ENCODE measurements at places on chromosomes 6 and 20.

- DNase-seq, result no peak
These were observed 34.5 kb upstream of the ENPP4 start for GRCh38 chr6:46095251-46095650.

DNA sequence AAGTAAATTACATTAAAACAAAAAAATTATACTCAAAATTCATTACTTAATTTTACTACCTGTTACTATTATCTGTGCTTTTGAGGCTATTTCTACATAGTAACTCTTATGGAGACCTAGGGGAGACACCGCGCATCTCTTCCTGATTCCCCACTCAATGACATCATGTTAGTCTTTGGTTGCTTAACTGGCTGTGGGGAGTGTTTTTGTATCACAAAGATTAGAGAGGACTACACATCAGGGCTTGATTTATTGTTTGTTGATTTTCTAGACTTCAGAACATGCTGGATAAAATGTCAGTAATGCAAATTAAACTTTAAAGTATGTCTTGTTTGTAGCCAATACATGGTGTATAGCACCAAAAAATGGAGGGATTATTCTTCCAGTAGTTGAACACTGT lies 26.0 kb downstream of the SLC2A10 start:
- DNase-seq, result no peak

DNA sequence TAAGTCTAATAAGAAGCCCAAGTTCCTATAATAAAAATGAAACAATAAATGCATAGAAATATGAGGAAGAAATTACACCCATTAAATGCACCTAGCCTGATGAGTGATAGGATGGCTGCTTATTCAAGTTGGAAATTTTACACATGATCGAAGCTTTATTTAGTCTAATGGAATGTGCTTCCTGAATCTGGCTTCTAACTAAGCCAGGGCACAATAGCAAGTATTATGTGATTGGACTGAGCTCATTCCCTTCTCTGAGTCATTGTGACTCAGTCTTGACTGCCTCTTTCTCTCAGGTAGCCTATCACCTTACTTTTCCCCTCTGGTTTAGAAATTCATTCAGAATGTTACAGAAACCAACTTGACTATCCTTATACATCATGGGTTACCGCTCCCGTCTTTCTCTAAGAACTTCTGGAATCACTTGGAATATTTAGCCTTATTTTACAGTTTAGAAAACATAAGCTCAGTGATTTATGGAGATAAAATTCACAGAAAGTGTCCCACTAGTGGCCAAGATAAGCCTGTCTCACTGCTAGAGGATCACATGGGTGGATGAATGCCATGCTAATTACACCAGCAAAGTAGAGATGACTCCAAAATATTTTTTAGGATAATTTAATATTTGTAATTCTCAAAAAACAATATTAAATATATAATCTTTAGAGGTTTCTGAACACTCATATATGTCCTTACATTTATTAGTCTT lies 505.3 kb upstream of the JAG1 start:
- DNase-seq, result peak; percentile 98

DNA sequence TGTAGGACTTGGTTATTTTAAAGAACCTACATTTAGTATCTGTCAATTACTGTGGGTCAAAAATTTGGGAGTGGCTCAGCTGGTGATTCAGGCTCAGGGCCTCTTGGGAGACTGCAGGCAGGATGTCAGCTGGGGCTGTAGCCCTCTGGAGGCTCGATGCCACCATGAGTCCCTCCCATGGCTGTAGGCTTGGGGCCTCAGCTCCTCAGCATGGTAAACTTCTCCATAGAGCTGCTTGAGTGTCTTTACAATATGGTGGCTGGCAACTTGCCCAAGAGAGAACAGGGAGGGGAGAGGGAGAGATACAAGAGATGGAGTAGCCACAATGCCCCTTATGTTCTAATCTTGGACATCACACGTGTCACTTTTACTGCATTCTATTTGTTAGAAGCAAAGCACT lies 470.4 kb downstream of the CDH26 start:
- no peak for DNase-seq

GRCh38 chr6:63685446-63686379 lies 50.1 kb downstream of the PHF3 start:
- no peak for DNase-seq

GRCh38 chr20:1801929-1802306 lies 93.3 kb upstream of the SIRPA start:
- DNase-seq, result no peak

- no peak for DNase-seq
These were observed 4.1 kb downstream of the PLCB4 start for GRCh38 chr20:9072861-9073500.

- DNase-seq, result no peak
These were observed 55.2 kb upstream of the CDKAL1 start for GRCh38 chr6:20479060-20479459.

GRCh38 chr6:39330057-39330456 lies 7.6 kb upstream of the KCNK16 start:
- DNase-seq, result no peak

DNA sequence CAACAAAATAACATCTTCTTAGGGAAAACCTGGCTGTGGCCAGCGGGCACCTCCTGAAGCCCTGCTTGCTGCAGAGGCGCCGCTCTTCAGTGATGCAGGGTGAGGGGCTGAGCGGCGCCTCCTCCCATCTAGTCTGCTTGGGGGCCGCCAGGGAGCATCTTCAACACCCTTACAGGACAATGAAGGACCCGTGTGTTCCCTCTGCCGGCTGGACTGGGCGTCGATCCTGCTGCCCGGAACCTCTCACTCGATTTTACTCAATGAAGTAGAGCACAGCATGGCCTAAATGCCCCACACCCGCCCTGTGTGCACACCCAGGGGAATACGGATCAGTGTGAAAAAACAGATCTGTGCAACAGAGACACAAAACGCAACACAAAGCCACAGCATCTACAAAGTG lies 28.5 kb upstream of the MPC1 start:
- DNase-seq, result no peak

- DNase-seq, result no peak
These were observed 54.8 kb upstream of the EDN1 start for GRCh38 chr6:12235341-12235740.

DNA sequence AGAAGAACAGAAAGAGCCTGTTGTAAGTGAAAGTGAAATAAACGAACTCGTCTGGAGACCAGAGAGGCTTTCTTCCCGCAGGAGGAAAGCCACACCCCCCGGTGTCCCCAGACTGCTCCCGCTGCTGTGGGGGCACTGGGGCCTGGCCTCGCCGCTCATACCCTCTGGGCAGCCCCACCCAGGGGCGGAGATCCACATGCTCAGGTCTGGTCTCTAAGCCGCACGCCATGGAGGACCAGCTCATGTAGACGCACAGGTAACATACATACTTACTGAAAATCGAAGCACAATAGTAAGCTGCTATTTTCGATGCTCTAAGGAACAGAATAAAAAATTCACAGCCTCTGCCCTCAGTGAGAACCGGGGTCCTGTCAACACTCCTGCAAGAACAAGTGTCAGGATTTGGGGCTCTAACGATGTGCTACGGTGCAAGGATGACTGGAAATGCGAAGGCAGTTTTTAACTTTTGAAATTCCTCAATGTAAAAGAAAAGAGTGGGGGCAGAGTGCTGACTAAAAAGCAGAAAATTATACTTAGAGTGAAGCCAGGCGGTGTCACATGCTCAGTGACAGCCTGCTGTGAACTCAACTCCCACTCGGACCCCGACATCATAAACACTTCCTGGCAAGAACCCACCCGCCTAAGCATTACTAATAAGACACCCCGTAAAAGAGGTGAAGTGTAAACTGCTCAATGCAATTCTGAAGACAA lies 110.5 kb downstream of the IRF4 start:
- no peak for DNase-seq

DNA sequence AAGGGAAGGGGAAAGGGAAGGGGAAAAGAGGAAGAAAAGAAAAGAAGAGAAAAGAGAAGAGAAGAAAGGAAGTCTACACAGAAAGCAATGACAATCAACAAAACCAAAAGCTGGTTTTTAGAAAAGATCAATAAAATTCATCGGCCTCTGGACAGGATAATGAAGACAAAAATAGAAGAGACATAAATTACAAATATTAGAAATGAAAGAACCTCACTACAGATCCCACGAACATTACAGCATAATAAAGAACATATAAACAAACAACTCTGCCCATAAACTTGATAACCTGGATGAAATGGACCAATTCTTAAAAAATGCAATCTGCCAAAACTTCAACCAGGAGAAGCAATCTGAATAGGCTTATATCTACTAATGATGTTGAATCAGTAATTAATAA lies 20.7 kb upstream of the ASF1A start:
- DNase-seq, result no peak

DNA sequence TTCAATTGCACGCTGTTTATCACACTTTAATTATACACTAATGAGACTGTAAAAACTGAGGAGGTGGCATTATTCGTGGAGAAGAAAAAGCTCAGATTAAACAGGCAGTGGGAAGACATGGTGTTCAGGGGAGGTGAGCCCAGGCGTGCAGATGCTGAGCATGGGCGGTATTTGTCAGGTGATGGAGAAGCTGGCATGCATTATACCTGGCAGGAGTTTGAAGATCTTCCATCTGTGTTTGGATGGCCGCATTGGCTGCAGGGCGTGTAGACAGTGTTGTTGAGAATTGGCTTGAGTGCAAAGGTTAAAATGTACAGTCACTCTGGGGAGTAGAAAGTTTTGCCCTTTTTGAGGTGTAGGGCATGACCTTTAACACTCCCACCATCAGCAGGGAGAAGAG lies 213.8 kb downstream of the ERMARD start:
- no peak for DNase-seq

GRCh38 chr6:42046464-42047212 lies 3.7 kb upstream of the TAF8 start:
- DNase-seq, result peak; percentile 27

GRCh38 chr6:136955123-136955522 lies 33.0 kb downstream of the SLC35D3 start:
- DNase-seq, result no peak

GRCh38 chr6:17101422-17102257 lies at the start of gene STMND1:
Gene STMND1, plus strand, starts transcription at chr6:17102050. Its CDS starts 208 bp downstream, at chr6:17102258.
- DNase-seq, result peak; percentile 68

- peak; percentile 80 for DNase-seq
These were observed 1.5 kb downstream of the MAFB start for GRCh38 chr20:40687384-40688128.

- peak; percentile 68 for DNase-seq
These were observed 14.9 kb upstream of the PPARD start for GRCh38 chr6:35327349-35328027.

GRCh38 chr6:30926644-30927043 lies 5.3 kb downstream of the SFTA2 start:
- peak; percentile 44 for DNase-seq

DNA sequence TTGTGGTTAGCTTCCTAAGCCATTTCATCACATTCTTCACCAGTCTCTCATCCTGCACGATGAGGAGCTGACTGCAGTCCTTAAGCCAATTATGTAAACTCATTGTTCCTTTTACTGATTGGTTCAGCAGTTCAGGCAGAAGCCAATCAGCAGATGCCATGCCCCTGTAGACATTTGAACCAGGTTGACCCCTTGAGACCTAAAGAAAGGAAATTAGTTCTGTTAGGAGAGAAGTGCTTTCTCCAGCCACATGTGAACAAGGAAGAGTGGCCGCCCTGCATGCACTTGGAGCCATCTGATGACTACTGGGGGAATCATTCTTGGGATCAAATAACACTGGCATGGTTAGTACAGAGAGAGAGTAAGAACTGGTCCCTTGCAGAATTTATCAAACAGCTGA lies 535.2 kb upstream of the ID4 start:
- DNase-seq, result peak; percentile 84

DNA sequence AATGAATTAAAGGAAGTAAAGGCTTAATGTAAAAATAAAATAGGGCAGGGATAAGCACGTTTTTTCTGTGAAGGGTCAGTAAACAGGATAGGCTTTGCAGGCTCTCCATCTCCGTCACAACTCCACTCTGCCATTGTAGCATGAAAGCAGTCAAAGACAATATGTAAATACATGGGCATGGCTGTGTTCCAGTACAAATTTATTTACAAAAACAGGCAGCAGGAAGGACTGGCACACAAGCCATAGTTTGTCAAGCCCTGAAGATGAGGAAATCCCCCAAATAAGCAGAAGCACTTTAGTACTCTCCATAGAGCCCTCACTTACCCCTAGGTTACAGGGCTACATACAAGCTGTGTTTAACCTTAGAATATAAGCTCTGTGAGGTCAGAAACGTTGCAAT lies 8.9 kb upstream of the FBXO9 start:
- no peak for DNase-seq

DNA sequence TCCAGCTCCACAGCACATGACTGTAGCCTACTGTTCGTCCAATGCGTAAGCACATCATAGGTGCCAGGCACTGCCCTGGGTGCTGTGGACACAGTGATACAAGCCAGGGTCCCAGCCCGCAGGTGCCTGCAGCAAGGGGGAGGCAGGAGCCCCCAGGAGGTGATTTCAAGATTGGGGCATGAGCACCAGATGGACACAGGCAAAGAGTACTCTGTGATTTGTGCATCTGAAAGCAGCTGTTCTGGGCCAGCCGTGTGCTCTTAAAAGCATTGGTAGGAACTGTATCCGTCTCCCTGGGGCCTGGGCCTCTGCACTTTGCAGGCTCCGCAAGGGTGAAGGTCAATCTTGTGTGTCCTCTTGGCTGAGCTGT lies 149.8 kb downstream of the SYCP2 start:
- DNase-seq, result no peak

DNA sequence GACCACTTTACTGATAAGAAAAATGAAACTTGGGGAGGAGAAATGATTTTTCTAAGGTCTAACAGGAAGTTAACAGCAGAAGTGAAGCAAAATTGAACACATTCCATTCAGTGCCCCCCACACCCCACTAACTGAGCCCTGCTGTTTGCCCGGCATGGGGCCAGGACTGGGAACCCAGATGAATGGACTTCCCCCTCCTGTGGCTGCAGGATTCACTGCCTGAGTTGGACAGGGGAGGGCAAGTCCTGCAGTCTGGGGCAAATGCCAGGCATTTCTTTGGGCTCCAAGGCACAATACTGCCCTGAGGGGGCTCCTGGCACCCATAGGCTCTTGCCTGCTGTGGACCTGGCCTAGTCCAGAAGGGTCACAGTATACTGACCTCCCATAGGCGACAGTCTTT lies 28.3 kb downstream of the FYN start:
- DNase-seq, result no peak

DNA sequence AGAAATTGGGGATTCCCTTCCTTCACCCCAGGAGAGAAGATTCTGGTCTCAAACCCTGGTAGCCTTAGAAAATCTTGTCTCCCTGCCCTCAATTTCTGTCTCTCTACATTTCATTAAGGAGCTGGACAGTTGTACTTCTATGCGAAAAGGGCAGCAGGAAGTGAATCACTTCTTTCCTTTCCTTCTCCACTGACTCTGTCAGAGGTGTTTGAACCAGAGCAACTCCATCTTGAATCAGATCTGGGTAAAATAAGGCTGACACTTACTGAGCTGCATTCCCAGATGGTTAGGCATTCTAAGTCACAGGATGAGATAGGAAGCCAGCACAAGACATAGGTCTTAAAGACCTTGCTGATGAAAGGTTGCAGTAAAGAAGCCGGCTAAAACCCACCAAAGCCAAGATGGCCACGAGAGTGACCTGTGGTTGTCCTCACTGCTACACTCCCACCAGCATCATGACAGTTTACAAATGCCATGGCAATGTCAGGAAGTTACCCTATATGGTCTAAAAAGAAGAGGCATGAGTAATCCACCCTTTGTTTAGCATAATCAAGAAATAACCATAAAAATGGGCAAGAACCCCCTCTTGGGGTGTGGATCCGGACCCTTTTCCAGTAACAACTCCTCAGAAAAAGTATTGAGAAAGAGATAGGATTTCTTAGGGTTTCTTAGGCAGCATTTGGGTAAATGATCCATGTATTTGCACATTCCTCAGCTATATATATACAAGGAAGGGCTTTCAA lies 95.8 kb upstream of the PLCB4 start:
- DNase-seq, result no peak

Data from epithelial cell of esophagus (primary cell).